Stimulated activated CD4-positive, alpha-beta T cell treated with anti-CD3 and anti-CD28 coated beads, Interleukin-12 subunit alpha, Interleukin-12 subunit beta, amount 100 ng/mL, for 4 hours (primary cell): ENCODE measurements at places on chromosomes 7 and 10.

- peak; percentile 45 for DNase-seq
Measured at GRCh38 chr7:98051118-98051744, 55.4 kb upstream of the LMTK2 start.

DNA sequence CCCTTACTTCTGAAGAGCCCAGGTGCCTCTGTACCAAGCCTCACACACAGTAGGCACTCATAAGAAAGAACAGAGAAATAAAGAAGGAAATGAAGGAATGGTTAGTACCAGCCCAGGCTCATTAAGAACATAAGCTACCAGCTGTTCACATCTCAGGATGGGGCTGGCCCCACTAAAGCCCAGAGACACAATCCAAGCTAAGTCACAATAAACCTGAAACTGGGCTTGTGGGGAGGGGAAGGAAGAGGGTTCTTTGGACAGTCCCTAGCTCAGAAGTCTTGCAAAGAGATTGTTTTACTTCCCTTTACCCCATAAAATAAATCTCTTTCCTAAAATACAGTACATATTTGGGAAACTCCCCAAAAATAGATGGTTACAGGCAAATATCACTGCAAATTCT lies 24.3 kb downstream of the FBXW4 start:
- no peak for DNase-seq

- no peak for DNase-seq
Measured at GRCh38 chr7:31938650-31939049, 131.6 kb downstream of the PDE1C start.

DNA sequence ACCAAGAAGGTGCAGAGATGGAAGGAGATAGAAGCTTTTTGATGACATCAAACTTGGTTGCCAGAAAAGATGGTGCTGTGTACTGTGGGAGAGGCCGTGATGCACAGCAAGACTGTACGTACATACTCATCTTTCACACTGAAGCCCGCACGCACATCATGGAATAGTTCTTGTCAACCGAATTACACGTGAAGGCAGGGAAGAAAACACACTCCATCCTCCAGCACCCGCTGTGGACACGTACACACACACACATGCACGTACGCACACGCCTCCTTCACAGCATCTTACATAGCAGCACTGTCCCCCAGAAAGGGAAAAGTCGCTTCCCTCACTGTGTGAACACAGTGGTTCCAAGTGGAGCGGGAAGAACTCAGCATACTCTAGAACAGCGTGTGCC lies 54.5 kb upstream of the DDC start:
- no peak for DNase-seq

GRCh38 chr7:38283809-38284208 lies 10.4 kb upstream of the TARP start:
- DNase-seq, result no peak
